ENCODE measurements at places on chromosomes 16 and 17. TPM values are rescaled to one million over a fixed set of nuclear protein-coding genes. Genes with fewer than 3 reads are reported as not detected.
A peak's percentile ranks its signal among the peaks of the same experiment; 100 is the strongest.

- DNase-seq: no peak
- peaks cover 4% of the 10 kb centered on the region for H3K27me3 ChIP-seq
- H3K36me3 ChIP-seq: no peaks in the 10 kb centered on the region
These were observed 19.5 kb downstream of the TNFRSF13B start for GRCh38 chr17:16952401-16952800.

DNA sequence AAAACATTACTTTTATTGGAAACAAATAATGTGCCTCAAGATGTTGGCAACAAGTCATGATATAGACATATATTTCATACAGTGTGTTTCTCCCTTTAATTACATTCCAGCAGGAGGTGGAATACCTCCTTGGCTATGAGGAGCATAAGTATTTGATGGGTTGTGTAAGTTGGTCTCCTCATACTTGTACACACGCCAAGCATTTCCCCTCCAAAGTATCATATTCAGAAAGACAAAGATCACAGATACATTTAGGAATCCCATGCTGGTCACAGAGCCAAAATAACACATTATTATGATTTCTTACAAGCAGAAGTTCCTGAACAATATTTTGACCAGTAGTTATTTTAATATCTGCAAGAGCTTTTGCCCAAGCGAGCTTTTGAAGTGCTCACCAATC is 57.8 kb downstream of the WSB1 start:
- DNase-seq: no peak
- H3K4me3 ChIP-seq: no peak overlapping the region
- no peaks in the 10 kb centered on the region for H3K36me3 ChIP-seq
- no peak overlapping the region for H3K27ac ChIP-seq
- no peaks in the 10 kb centered on the region for H3K27me3 ChIP-seq
- peaks cover 11% of the 10 kb centered on the region for H3K4me1 ChIP-seq

DNA sequence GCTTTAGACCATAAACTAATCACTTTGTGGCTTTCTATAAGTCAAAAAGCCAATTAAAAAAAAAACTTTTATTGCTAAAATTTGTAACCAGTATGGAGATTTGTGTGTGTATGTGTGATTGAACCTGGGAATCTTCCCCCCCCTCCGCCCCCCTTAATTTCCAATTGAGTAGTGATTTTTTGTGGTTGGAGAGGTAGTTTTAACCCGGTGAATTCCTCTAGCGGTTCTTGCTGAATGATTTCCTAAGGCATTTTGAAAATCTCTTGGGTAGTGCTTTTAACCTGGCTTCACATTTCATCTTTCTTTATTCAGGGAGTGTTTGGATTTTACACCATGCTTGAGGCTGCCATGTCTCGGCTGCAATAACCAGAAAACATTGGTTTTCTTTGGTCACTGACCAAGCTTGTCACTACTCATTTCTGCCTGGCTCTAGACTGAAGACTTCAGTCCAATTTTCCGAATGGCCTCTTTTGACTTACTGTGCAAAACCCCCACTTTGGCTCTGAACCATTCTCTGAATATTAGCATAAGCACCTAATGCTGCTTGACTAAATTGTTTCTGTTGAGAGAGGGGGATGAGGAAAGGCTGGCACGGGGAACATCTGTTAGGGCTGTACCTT is 35.6 kb downstream of the PRKCA start:
- H3K4me1 ChIP-seq: peaks cover 65% of the 10 kb centered on the region
- H3K4me3 ChIP-seq: no peak overlapping the region
- no peaks in the 10 kb centered on the region for H3K36me3 ChIP-seq
- no peaks in the 10 kb centered on the region for H3K27me3 ChIP-seq
- H3K27ac ChIP-seq: no peak overlapping the region

- peaks cover 4% of the 10 kb centered on the region for H3K36me3 ChIP-seq
- DNase-seq: peak; percentile 81
- peak overlapping the region; percentile 62 for H3K27ac ChIP-seq
These were observed 13.2 kb downstream of the ATP5PD start for GRCh38 chr17:75033346-75034235.

GRCh38 chr16:89456419-89456959 is 33.9 kb downstream of the ANKRD11 start:
- H3K36me3 ChIP-seq: no peaks in the 10 kb centered on the region
- no peak overlapping the region for H3K4me3 ChIP-seq
- no peaks in the 10 kb centered on the region for H3K27me3 ChIP-seq
- DNase-seq: no peak

DNA sequence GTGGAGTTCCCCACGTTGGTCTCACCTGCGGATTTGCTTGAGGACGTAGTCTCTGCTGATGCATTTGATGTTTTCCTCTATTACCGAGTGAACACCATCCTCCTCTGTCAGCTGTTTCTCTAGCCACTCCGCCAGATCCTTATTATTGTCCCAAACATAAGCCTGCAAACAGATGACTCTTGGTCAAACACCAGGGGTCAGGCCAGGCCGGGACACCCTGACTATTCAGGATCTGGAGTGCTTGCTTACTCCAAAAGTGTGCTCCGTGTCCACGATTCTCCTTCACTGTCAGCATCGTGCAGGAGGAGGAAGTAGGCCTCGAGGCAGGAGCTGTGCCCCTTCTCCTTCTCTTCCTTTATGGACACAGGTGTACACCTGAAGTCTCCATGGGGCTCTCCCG is 140.2 kb downstream of the AATF start:
- H3K27ac ChIP-seq: peak overlapping the region; percentile 55
- DNase-seq: no peak
- H3K36me3 ChIP-seq: no peaks in the 10 kb centered on the region
- no peak overlapping the region for H3K4me3 ChIP-seq

GRCh38 chr16:63945806-63946205 is 1176.1 kb downstream of the CDH11 start:
- no peak overlapping the region for H3K27ac ChIP-seq
- no peak for DNase-seq
- H3K36me3 ChIP-seq: no peaks in the 10 kb centered on the region
- H3K4me3 ChIP-seq: no peak overlapping the region

GRCh38 chr17:50263331-50264262 is 10.7 kb upstream of the TMEM92 start:
- H3K27ac ChIP-seq: no peak overlapping the region
- H3K36me3 ChIP-seq: no peaks in the 10 kb centered on the region
- no peaks in the 10 kb centered on the region for H3K27me3 ChIP-seq
- no peak overlapping the region for H3K4me3 ChIP-seq
- DNase-seq: no peak
- no peaks in the 10 kb centered on the region for H3K4me1 ChIP-seq

DNA sequence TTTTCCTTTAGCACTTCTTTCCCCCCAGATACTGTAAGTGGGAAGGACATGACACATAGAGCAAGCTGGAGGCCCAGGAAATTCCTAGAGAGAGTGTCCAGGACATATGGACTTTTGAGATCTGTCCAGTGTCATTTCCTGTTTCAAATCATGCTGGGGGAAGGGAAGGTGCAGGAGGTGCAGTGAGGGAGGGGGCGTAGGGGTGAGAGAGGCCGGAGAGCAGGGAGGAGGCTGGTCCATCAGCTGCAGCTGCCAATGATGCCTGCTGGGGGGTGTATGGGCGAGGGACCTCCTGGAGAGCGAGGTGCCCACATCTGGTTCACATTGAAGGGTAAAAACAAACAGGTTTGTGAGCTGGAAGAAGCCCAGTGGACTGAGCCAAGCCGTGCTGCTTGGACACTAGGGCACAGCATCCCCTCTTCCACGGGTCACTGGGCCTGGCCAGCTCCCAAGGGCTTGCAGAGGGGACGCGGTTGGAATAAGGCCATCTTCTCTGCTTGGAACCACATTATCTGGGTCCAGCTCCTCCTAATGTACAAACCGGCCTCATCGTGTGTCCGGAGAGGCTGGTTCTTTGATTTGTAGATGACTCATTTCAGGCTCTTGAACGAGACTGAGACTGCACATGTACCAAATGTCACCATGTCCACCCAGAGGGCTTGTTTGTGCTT is 70.4 kb upstream of the SMURF2 start:
- no peak overlapping the region for H3K4me3 ChIP-seq
- DNase-seq: no peak
- H3K36me3 ChIP-seq: no peaks in the 10 kb centered on the region
- H3K27ac ChIP-seq: no peak overlapping the region

The SCIMP gene
- 0.22 TPM for total RNA-seq

The CFAP20 gene
- total RNA-seq: 56.7 TPM

The CD19 gene
- not detected for total RNA-seq

The FLII gene
- total RNA-seq: 278 TPM

The WNT9B gene
- total RNA-seq: not detected

The KRTAP16-1 gene
- not detected for total RNA-seq

The SLC13A2 gene
- not detected for total RNA-seq

The TEKT3 gene
- not detected for total RNA-seq

The CFAP97D1 gene
- total RNA-seq: not detected

The ADGRG3 gene
- total RNA-seq: not detected

All from CD8-positive, alpha-beta memory T cell (primary cell).